CD8-positive, alpha-beta T cell (primary cell): ENCODE measurements at places on chromosomes 16 and 17.

- DNase-seq, result peak; percentile 67
These were observed 4.7 kb downstream of the NOD2 start for GRCh38 chr16:50697881-50698767.

DNA sequence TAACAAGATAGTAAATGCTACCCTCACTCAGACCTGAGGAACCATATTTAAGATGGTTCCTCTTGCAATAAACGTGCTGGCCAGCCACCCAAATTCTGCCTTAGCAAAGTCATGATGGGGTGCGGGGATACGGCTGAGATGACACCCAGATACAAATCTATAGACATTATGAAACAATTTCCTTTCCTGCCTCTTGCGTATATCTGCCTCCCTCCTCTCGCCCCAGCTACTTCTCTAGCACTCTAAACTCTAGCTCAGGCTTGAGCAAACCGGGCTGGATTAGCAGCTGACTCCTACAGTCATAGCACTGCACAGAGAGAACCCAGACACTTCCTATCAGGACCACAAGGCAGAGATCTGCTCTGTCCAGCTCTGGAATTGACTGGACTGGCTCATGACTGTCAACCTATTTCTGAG, 22.3 kb downstream of the CD300LF start:
- peak; percentile 22 for DNase-seq

GRCh38 chr17:47763913-47764582, 31.0 kb downstream of the TBX21 start:
- DNase-seq, result no peak

DNA sequence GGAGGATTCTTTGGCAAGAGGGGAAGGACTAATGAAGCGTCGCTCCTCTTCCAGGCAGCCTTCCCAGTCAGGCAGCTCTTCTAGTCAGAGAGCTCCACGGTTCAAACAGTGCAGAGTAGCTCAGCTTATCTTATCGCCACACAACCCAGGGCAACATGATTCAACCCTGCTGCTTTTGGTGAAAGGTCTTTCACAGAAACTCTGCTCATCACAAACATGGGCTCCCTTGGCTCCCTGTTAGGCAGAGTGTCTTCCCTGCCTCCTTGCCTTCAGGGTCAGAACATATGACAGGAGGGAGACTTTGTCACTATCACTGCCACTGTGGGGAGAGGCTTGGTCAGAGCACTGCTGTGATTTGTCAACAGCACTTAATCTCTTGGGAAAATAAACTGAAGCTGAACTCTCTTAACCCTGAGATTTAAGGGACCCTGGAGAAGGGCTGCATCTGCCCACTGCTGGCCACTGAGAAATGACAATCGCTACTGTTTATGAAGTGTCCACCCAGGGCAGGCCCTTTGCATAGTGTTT, 6.9 kb upstream of the SLC13A2 start:
- DNase-seq, result no peak

DNA sequence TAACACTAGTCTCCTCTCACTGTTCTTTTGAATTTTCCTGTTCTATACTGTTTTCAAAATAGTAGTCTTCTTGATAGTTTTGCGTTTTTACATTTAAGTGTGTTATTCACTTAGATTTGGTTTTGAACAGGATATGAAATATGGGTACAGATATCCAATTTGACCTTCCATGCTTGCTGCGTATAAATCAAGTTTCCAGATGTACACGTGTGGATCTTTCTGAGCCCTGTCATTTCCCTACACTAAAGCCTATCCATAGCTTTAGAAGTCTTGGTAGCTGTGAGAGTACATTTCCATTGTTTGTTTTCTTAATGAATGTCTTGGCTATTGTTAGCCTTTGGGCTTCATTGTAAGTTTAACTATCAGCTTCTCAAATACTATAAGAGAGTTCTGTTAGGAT, 20.4 kb downstream of the CYLD start:
- no peak for DNase-seq

DNA sequence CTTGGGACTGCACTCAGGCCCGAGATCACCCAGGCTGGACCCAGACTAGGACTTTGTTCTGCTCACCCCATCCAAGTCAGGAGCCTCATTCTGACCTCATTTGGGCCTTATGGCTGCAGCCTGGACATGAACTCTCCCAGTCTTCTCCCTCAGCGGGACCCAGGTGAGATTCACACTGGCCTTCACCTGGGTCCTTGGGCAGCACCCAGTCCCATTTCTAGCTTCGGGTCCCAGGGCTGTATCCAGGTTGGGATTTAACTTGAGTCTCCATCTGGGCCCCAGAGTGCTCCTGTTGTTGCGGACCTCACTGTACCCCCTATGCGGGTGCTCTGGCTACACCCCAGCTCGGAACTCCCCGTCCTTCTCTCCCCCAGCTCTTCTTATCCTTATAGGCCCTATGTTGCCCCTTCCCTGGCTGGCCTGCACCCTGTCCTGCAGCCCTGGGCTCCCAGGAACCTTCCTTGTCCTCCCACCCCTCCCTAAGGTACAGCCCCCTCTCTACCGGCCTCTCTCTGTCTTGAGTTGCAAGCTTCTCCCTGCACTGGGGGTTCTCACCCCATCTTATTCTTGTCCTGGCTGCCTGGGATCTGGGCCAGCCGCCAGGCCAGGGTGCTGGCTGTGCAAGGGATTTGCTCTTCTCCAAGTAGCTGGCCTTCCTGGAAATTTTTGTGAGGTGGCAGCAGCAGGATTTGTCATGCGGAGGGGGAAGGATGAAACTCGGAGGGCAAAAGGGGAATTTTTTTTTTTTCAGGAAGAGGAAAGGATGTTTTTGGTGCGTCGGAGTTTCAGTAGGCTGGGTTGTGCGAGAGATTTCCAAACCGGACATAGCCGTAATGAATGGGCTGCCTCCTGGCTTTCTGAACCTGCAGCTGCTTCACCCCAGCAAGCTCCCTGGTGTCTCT, 904 bp downstream of the MAP2K3 start:
- no peak for DNase-seq

GRCh38 chr16:81994485-81994884, 16.8 kb downstream of the SDR42E1 start:
- DNase-seq, result no peak

- DNase-seq, result no peak
These were observed 419.0 kb upstream of the ASIC2 start for GRCh38 chr17:33712120-33712519.

GRCh38 chr17:76585649-76586593, at the start of gene ST6GALNAC2:
Gene ST6GALNAC2 (minus strand): TSS chr17:76585860. CDS start chr17:76585808, 52 bp downstream.
- peak; percentile 49 for DNase-seq

DNA sequence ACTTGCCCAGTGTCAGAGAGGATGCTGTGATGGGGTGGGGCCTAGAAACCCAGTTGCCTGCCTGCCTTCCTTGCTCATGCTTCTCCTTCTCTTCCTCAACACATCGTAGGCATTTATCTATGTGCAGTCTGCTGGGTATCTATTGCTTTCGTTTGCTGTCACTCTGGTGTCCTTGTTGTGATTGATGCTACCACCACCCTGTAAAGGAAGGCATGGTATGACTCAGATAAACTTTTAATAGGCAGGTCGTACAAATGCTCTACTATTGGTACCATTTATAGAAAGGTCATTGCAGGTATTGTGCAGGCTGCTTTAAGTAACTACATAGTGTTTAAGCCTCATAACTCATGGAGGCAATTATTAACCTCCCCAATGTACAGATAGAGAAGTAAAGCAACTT, 368.9 kb downstream of the UTP18 start:
- no peak for DNase-seq

DNA sequence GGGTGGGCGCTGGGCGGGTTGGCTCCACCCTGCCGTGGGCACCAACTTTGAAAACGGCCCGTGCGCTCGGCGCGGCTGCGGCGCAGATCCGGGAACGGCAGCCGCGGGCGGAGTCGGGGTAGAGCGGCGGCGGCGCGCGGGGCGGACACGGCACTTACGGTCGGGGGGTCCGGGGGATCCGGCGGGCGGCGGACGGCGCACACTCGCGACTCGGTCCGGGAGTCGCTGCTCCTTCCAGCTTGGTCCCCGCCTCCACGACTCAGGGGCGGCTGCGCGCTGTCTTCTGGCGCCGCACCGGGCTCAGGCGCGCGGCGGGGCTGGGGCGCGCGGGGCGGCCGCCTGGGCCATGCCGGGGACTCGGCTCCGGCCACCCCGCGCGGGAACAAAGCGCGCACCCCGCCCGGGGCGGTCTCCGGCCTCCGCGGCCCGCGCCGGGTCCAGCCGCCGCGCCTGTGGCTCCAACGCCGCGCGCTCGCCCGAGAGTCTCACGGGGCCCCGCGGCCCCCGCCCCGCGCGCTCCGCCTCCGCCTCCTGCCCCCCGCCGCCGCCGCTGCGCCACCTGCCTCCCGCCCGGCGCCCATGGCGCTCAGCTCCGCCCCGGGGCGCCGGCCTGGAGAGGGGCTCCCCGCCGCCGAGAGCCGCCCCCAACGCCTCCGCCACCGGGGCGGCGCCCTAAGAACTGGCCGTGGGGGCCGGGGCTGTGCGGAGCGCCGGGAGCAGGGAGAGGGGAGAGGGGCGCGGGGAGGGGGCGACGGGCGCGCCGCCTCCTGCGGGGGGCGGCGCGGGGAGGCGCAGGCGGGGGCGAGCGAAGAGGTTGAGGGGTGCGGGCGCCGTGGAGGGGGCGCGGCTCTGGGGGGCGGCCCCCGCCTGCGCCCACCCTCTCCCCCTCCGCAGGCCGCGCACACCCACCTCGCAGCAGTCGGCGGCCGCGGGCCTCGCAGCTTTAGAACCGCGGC, 35.9 kb downstream of the CBFA2T3 start:
- DNase-seq, result no peak
